Suppressor macrophage treated with lipopolysaccharide for 4 hours (primary cell): ENCODE measurements at places on chromosomes 1 and 21.

- peak; percentile 86 for DNase-seq
Measured at GRCh38 chr1:221069178-221069903, 190.1 kb downstream of the HLX start.

- no peak for DNase-seq
Measured at GRCh38 chr1:63921359-63921758, 147.5 kb downstream of the ROR1 start.

GRCh38 chr1:41363591-41364320 lies 2.5 kb downstream of the FOXO6 start:
- DNase-seq: no peak

DNA sequence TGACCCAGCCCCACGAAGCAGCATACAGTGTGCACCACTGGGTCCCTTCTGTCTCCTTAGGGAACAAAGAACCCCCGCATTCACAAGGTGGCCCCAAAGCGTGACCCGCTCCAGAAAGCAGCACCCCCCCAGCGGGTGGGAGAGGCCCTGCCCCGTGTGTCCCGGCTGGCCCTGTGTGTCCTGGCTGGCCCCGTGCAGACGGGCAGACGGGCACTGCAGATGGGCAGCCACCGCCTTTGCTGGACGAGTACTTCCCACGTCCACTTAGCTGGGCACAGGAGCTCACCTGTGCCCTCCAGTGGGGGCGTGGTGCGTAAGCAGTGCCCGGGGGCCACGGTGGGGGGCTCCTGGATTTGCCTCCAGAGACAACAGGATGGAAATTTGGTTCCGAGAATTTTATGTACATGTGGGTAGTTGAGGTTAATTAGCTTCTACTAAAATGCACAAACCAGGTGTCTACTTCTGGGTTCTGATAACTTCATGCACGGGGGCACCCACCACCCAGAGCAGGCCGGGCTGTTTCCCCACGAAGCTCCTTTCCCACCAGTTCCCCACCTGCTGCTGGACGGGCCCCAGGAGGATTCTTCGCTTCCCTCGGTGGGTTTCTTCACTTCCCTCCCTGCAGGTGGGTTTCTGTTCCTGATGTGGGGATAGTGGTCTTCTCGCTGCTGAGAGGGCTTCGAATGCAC lies 33.2 kb upstream of the SLC19A1 start:
- no peak for DNase-seq

GRCh38 chr1:183149273-183149672 lies 36.8 kb upstream of the LAMC2 start:
- DNase-seq: no peak

DNA sequence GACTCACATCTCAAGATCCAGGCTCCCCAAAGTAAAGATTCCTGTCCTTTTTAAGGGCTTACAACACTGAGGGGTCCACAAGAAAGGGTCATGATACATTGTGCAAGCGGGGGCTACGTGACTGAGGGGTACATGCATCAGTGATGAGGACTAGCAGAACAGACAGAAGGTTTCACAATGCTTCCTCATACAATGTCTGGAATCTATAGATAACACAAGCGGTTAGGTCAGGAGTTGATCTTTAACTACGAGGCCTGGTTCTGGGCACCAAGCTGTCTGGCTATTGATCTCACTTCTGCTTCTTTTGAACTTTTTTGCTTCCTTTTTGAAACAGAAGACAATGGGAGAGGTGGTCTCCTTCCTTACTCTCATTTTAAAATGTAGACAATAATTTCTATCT lies 718.6 kb downstream of the AMY1C start:
- DNase-seq: no peak

GRCh38 chr1:96281491-96281890 lies 440.1 kb upstream of the PTBP2 start:
- no peak for DNase-seq

DNA sequence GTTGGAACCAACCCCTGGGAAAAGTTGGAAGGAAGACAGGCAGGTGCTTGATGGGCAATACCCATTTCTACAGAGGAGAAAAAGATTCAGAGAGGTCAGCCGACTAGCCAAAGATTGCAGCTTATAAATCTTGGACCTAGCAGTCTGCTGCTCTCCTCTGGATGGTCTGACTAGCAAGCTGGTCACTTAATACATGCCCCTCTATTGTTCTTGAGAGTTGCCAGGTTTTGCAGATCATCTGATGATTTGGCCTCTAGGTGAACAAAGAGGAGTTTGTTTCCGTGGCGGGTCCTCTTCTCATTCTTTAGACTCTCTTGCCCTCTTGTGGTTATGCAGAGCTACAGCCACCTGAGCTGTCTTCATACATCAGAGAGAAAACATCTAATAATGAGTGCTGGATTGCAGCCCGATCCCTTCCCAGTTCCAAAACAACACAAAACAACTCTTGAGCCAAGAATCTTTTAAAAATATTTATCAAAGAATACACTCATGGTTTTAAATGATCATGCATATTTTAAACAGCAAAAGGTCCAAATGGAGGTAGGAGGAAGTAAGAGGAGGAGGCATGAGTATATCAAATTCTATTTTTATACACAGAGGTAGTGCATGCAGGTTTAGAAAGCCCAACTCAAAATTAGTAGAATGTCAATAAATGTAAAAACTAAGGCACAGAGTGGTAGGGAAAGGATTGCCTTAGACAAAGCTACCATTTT lies 115.7 kb downstream of the SLC30A10 start:
- peak; percentile 53 for DNase-seq

DNA sequence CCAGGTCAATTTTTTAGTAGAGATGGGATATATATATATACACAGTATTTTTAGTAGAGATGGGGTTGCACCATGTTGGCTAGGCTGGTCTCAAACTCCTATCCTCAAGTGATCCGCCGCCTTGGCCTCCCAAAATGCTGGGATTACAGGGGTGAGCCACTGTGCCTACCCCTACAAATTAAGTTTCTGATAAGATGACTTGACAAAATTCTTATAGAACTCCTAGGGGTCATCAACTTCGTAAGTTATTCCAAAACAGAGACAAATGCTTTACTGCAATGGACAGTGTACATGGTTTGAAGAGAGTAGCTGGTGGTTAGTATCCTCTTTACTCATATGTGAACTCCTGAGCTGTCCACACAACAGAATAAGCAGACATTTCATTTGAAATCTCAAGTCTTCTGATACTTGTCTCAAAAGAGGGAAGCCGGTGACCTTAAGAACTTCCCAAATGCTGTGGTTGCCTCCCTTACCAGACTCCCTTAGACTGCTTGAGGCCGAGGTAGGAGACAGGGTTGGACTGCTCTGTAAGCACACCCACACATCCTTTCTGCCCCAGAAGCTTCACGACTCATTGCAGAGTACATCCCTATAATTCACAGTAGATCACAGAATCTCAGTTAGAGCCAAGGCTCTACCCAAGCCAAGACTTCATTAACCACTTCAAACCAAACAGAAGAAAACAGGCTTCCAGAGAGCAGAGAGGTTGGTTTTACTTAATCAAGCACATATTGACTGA lies 244.1 kb upstream of the IRF2BP2 start:
- DNase-seq: peak; percentile 87

GRCh38 chr1:119116725-119117124 lies 23.7 kb downstream of the WARS2 start:
- no peak for DNase-seq

GRCh38 chr1:211497489-211498045 lies 5.6 kb upstream of the RD3 start:
- DNase-seq: no peak

DNA sequence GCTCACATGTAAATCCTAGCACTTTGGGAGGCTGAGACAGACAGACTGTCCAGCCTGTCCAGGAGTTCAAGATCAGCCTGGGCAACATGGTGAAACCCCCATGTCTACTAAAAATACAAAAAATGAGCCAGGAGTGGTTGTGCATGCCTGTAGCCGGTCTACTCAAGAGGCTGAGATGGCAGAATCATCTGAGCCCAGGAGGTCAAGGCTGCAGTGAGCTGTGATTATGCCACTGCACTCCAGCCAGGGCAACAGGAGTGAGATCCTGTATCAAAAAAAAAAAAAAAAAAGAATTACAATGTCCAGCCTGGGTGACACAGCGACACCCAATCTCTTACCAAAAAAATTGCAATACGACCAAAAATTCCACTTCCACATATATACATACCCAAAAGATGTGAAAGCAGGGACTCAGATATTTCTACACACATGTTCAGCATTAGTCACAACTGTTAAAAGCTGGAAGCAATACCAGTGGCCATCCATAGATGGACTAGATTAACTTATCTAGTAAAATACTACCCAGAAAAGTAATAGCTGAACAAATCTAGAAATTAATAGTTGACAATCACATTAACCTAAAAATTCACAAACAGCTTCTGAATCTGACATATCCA lies 49.2 kb downstream of the ASH1L start:
- DNase-seq: peak; percentile 83

- peak; percentile 19 for DNase-seq
Measured at GRCh38 chr1:212153635-212154034, 118.1 kb downstream of the DTL start.

DNA sequence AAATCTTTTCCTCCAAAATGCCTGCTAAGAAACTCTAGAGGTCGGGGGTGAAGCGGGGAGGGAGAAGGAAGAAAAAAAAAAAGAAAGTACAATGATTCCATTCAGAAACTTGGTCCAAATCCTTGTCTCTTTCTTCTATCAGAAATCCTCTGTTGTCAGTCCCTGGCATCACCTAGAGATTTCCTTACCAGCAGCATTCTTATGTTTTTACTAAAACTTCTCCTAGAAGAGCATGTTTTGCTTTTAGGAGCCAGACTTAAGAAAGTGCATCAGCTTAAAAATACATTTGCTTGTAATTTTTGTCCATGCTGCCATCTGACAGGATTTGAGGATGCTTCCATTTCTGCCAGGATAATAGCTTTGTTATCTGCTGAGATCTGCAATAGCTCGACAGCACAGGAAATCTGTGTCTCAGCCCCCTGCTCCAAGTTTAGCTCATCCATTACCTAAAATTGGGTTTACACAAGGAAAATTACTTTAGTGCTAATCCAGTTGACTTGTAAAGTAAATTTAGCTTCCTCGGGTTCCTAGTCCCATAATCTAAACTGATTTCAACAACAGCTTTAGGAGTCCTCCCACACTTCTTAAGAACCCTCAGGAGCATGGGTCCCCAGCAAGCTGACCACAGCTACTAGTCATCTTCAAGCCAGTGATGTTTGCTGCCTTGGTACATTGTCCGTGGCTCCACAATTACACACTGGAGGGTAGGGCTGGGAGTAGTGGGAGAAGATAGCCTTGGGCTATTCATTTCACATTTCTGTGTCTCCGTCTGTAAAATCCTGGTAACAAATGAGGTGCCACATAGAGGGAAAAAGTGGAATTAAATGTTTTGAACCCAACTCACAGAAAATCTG lies 92.3 kb upstream of the UBE2U start:
- no peak for DNase-seq

GRCh38 chr1:200699871-200700270 lies 30.2 kb upstream of the DDX59 start:
- DNase-seq: peak; percentile 48

GRCh38 chr1:200638073-200638472 lies 17.5 kb upstream of the KIF14 start:
- no peak for DNase-seq

GRCh38 chr1:73948055-73948454 lies 249.9 kb downstream of the LRRIQ3 start:
- DNase-seq: no peak

- no peak for DNase-seq
Measured at GRCh38 chr21:38596264-38597042, 98.2 kb upstream of the ERG start.

GRCh38 chr1:81224222-81224621 lies 576.5 kb upstream of the ADGRL2 start:
- no peak for DNase-seq

DNA sequence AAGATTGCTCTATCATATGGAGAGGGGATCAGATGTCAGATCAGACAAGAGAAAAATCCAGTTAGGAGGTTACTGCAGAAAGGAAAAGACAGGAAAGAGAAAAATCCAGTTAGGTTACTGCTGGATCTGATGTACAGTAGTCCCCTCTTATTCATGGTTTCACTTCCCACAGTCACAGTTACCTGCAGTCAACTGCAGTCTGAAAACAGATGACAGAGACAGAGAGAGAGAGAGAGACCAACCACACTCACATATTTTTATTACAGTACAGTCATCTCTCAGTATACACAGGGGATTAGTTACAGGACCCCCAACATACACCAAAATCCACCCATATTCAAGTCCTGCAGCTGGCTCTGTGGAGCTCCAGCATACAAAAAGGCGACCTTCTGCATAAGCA lies 29.3 kb downstream of the NUP133 start:
- no peak for DNase-seq
